GM18507 (cell line): ENCODE measurements at places on chromosomes 11 and 22.

GRCh38 chr11:70615036-70615875 is 216.9 kb downstream of the CTTN start:
- no peak for DNase-seq

- DNase-seq, result no peak
These were observed 38.3 kb downstream of the USP35 start for GRCh38 chr11:78226684-78227680.

DNA sequence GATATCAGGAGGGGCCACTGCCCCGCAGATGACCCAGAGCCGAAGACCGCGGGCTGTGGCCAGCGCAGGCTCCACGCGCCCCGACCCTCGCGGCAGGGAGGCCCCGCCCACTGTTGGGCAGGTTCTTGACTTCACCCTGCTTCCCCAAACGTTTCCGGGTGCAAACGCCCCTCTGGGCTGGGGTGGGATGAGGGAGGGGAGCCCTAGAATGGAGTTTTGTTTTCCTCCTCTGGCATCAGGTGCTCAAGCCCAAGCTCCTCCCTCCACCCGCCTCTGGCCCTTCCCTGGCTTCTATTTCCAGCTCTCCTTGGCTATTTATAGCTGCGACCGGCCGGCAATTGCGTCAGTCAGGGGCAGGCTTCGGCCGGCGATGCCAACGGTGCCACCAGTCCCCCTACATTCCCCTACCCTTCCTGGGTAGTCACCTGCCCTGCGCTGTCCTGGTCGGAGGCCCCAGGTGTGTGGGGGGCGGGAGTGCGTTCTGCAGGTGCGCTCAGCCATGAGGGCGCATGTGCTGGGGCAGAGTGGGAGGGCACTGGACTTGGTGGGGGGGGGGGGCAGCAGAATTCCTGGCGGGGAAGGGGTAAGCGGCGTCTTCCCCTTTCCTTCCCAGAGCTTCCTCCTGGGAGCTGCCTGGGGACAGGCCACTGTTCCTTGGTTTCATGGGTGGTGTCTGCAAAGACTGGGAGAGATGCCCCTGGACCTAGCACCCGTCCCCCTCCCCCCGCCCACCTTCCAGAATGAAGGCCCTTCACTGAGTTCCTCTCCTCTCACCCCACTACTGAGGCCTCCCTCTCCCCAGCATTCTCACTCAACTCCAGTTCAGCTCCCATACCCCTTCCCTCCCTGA is 23.6 kb downstream of the DUSP8 start:
- DNase-seq, result no peak

GRCh38 chr11:1344056-1344635 is 34.7 kb upstream of the TOLLIP start:
- DNase-seq, result no peak

DNA sequence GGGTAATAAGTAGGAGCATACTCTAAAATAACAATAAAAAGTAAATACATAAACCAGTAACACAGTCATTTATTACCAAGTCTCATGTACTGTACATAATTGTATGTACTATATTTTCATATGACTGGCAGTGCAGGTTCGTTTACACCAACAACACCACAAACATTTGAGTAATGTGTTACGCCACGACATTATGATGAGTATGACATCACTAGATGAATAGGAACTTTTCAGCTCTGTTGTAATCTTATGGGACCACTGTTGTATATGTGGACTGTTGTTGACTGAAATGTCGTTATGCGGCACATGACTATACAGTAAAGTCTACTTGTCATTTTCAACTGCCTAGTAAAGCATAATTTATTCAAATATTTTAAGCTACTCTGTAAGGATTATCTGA is 18.6 kb downstream of the KIF18A start:
- DNase-seq, result no peak

DNA sequence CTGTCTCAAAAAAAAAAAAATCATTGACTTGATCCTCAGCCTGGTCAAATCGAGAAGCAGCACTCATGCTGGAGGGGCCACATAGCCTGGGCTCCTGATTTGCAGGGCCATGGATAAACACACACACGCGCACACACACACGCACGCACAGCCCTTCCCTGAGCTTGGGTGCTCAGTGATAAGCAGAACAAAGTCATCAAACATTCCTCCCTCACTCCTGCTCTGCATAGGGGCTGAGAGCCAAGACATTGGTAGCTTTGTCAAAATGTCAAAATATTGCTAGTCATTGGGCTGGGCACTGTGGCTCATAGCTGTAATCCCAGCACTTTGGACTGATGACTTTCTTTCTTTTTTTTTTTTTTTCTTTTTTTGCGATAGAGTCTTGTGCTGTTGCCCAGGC is 34.0 kb upstream of the A4GALT start:
- no peak for DNase-seq

- DNase-seq, result no peak
These were observed 9.7 kb downstream of the NADSYN1 start for GRCh38 chr11:71462726-71463125.

- no peak for DNase-seq
These were observed 179.4 kb downstream of the INSC start for GRCh38 chr11:15293975-15294620.
